ENCODE measurements at places on chromosomes 16 and 17. TPM values are rescaled to one million over a fixed set of nuclear protein-coding genes. Genes with fewer than 3 reads are reported as not detected.

The TTYH2 gene
- total RNA-seq = 0.96 TPM

The TEDC2 gene
- total RNA-seq = 10.2 TPM

The ABCA8 gene
- total RNA-seq = not detected

The CHMP1A gene
- total RNA-seq = 120 TPM

The HSPB9 gene
- total RNA-seq = not detected

The LRRC46 gene
- total RNA-seq = not detected

The RNF227 gene
- 7.8 TPM for total RNA-seq

The BRICD5 gene
- 0.96 TPM for total RNA-seq

The DOC2A gene
- 1.1 TPM for total RNA-seq

The SULT1A3 gene
- total RNA-seq = 6.0 TPM

The SLFN13 gene
- 0.84 TPM for total RNA-seq

The AURKB gene
- total RNA-seq = 97.8 TPM

The TP53TG3C gene
- not detected for total RNA-seq

The NPIPA3 gene
- 0.48 TPM for total RNA-seq

The P2RX1 gene
- total RNA-seq = not detected

The ASPHD1 gene
- 2.6 TPM for total RNA-seq

The C1QTNF1 gene
- total RNA-seq = 31.8 TPM

The CDRT15 gene
- total RNA-seq = 0.84 TPM

The ABCC3 gene
- 28.4 TPM for total RNA-seq

The OVCA2 gene
- 67.5 TPM for total RNA-seq

The FOXN1 gene
- total RNA-seq = not detected

The PLLP gene
- 0.24 TPM for total RNA-seq

The NME1 gene
- total RNA-seq = 223 TPM

The SALL1 gene
- 8.9 TPM for total RNA-seq

The OR3A2 gene
- total RNA-seq = not detected

The ABCC6 gene
- 1.7 TPM for total RNA-seq

The P4HB gene
- 757 TPM for total RNA-seq

The SSTR5 gene
- not detected for total RNA-seq

The ACAP1 gene
- total RNA-seq = 0.20 TPM

The CCL18 gene
- total RNA-seq = not detected

The KRTAP2-3 gene
- not detected for total RNA-seq
